Hematopoietic multipotent progenitor cell treated with erythropoietin and hydrocortisone succinate and interleukin-3 and kit ligand, for 6 days (in vitro differentiated cells): ENCODE measurements at places on chromosomes 5 and 9.

DNA sequence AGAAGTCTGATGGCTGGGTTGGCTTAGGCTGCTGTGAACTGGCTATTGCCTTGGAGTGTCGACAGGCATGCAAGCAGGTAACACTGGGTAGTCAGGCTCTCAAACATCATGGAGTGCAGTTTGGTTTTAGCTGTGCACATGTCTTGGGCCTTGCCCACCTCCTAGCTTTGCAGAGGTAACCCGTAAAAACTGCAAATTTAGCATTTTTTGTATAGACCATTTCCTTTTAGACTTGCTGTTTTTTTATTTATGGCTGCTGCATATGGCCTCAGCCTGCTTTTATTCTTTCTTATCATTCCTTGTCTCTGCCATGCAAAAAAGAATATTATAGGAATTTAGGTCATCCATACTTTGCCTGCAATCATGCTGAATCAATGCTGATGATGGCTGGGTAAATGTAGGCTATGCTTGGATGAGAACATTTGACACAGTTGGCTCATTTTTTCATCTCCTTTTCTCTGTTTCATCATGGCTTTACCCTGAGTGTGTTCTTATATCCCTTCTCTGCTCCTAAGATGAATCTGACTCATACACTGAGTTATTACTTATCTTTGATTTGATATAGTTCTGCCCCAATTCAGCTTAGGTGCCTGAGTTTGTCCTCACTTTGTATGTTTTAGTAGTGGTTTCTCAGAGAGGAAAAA lies 27.2 kb downstream of the RECK start:
- DNase-seq, result no peak

DNA sequence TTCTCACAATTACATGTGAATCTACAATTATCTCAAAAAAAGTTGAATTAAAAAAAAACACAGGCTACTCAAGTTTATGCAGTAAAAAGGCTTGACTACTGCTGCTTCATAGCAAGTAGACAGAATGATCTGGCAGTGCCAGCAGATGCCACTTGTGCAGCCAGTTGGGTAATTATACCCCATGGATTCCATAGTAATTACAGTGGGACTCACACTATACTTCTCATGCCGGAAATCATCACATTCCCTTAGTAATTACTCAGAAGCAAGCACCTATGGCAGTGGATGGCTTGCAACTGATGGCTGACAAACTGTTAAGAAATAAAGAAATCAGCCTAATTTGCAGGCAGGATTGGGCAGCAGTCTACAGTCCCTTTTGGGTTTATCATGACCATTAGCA lies 463.2 kb upstream of the KLF4 start:
- no peak for DNase-seq

DNA sequence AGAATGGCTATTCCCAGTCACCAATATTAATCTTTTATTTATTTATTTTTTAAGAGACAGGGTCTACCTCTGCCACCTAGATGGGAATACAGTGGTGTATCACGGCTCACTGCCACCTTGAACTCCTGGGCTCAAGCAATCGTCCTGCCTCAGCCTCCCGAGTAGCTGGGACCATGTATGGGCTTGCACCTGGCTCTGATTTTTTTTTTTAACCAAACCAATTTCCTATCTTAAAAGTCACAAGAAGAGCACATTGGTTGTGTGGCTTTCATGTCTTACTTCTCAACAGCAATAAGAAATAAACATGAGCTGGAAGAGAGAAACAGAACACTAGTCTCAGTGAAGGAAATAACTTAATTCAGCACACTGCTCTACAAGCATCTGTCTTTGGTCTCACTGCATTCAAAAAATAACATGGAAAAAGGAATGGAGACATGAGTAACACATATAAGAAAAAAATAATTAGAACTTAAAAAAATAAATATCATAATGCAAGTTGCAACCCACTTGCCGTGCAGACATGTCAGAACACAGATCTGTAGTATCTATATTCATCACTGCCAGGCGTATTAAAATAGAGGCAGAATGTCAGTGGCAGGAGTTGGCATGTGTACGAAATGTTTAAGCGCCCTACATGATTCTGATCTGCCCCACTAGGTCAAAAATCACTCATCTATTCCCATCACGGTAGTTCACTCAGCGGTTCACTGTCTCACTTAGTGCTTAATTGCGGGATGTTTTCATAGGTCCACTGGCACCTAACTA lies 66.4 kb downstream of the EFNA5 start:
- DNase-seq, result no peak

GRCh38 chr9:113580041-113580953 lies 116.8 kb downstream of the RGS3 start:
- peak; percentile 84 for DNase-seq

GRCh38 chr5:2508514-2508913 lies 243.0 kb downstream of the IRX2 start:
- DNase-seq, result no peak

- DNase-seq, result no peak
Observed at GRCh38 chr5:107919361-107919760, 248.6 kb upstream of the EFNA5 start.
